ENCODE measurements at places on chromosomes 13 and 19.

DNA sequence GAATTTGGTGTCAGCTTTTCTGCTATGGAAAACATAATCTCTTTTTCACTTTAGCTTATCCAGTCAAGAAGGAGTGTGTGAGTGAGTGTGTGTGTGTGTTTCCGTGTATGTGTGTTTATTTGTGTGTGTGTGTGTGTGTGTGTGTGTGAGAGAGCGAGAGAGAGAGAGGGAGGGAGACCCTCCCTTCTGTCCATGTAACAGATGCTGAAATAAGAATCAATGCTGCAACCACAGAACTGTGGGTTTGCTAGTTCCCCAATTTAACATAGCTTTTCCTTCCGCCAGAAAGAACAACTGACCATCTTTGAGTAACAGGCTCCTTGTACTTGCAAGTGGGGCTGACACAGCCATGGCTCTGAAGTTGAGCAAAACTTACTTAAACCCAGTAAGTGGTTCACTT is 5.2 kb downstream of the LCP1 start:
- DNase-seq = no peak

- no peak for DNase-seq
Observed at GRCh38 chr13:112457081-112457480, 80.9 kb downstream of the SPACA7 start.

GRCh38 chr19:3785938-3786824 is at the start of gene MATK:
MATK (minus strand) TSS chr19:3786381; CDS start chr19:3785135, 1,246 bp downstream.
- DNase-seq = no peak

DNA sequence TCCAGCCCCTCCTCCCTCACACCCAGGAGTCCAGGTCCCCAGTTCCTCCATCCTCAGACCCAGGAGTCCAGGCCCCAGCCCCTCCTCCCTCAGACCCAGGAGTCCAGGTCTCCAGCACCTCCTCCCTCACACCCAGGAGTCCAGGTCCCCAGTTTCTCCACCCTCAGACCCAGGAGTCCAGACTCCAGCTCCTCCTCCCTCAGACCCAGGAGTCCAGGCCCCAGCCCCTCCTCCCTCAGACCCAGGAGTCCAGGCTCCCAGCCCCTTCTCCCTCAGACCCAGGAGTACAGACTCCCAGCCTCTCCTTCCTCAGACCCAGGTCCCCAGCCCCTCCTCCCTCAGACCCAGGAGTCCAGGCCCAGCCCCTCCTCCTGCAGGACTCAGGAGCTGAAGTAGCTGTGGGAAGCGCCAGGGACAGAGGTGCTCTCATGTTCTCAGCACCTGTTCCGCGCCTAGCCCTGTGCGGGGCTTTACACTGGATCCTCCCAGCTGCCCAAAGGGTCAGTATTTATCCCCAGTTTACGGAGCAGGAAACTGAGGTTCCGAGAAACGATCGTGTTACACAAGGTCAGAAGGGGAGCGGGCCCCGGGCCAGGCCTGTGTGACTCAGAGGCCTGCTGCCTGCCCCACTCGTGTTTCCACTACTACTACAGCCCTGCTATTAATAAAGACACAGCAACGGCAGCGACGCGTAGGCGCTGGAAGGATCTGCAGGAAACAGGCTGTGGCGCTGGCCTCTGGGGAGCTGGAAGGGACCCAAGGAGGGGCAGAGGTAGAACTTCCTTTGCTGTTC is 1.7 kb upstream of the SBK3 start:
- peak; percentile 51 for DNase-seq

DNA sequence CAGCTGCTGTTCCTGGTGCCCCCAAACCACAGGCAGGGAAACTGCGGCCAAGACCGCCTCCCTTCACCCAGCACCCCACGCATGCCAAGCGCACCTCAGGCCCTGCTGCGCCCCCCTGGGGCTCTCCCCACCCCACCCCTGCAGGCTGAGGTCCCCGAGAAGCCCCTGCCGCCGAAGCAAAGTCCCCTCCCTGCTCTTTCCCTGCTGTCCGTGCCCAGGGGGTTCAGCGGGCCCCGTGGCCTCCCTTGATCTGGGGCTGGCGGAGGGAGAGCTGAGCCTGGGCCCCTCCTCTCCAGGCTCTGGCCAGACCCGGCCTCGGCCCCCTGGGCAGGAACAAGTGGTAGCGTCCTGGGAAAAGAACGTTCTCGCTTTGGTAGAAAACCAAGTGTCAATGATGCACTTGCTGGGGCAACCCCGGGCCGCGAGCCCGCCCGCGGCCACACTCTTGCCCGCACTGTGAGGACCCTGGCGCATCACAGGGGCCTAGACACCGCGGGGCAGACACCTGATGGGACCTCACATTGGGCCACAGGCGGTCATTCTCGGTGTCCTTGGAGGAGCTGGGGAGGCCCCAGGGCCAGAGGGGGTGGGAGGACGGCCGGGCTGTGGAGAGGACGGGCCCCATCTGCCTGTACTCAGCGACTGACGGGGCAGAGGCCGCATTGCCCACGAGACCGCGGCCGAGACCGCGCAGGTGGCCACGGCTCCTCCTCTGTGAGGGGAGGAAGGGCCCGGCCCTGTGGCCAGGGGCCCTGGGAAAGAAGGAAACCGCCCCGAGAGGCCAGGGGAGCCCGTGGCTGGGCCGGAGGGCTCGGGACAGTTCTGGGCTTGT is 29.0 kb downstream of the GPX4 start:
- DNase-seq = no peak

GRCh38 chr13:46173656-46174055 is 8.3 kb downstream of the LCP1 start:
- no peak for DNase-seq

GRCh38 chr19:50510700-50511068 is 307 bp downstream of the JOSD2 start:
- peak; percentile 8 for DNase-seq

DNA sequence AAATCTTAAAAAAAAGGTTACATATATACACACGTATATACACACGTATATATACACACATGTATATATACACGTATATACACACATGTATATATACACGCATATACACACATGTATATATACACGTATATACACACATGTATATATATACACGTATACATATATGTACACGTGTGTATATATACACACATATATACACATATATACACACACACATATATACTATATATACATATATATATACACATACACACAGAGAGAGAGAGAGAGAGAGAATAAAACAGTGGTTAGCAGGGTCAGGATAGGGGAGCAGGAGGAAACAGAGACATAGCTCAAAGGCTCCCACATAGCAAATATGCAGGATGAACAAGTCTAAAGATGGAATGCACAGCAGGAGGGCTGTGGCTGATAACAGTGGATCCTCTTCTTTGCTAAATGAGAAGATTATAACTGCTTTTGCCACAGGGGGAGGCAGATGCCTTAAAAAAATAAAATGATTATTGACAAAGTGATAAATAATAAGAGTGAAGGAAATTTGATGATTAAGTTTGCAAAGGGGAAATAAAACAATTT is 714.5 kb downstream of the UQCRFS1 start:
- no peak for DNase-seq
